ENCODE measurements at places on chromosomes 1 and 21. TPM values are rescaled to one million over a fixed set of nuclear protein-coding genes. Genes with fewer than 3 reads are reported as not detected.

The RPTN gene
- total RNA-seq: not detected

The ANKRD34A gene
- 2.2 TPM for total RNA-seq

The TMEM200B gene
- total RNA-seq: 18.9 TPM

The CFAP57 gene
- not detected for total RNA-seq

The HES4 gene
- 47.5 TPM for total RNA-seq

The HSF2BP gene
- 0.51 TPM for total RNA-seq

The EFNA3 gene
- total RNA-seq: 3.2 TPM

The CHRM3 gene
- 4.0 TPM for total RNA-seq

The USH2A gene
- not detected for total RNA-seq

The WLS gene
- 81.5 TPM for total RNA-seq

The MPL gene
- 0.52 TPM for total RNA-seq

The C8B gene
- total RNA-seq: not detected

The EXO1 gene
- total RNA-seq: 0.65 TPM

The TBX19 gene
- total RNA-seq: 4.1 TPM

The FMOD gene
- 204 TPM for total RNA-seq

The TNFSF4 gene
- total RNA-seq: 4.0 TPM

The GUCA2B gene
- not detected for total RNA-seq

The PHLDA3 gene
- total RNA-seq: 66.1 TPM

The TMEM269 gene
- 0.13 TPM for total RNA-seq

The HMCN1 gene
- total RNA-seq: 93.6 TPM

The OR2L5 gene
- not detected for total RNA-seq

The UBAP2L gene
- total RNA-seq: 146 TPM

The ALG14 gene
- total RNA-seq: 3.2 TPM

The DNAI4 gene
- total RNA-seq: 20.8 TPM

The LCE6A gene
- not detected for total RNA-seq

The RNF11 gene
- 116 TPM for total RNA-seq

The HIVEP3 gene
- total RNA-seq: 6.3 TPM

The DPT gene
- 73.2 TPM for total RNA-seq

The LCE1A gene
- total RNA-seq: not detected

The INAVA gene
- total RNA-seq: 0.36 TPM

The TGFB2 gene
- 15.5 TPM for total RNA-seq

The BEND5 gene
- 6.6 TPM for total RNA-seq

The MROH9 gene
- 0.10 TPM for total RNA-seq

The SERTAD4 gene
- total RNA-seq: 14.6 TPM

The ITSN1 gene
- total RNA-seq: 52.7 TPM

All from aorta (tissue), 5 donors.